CD4-positive, alpha-beta T cell (primary cell): ENCODE measurements at places on chromosomes 7 and 10. TPM values are rescaled to one million over a fixed set of nuclear protein-coding genes. Genes with fewer than 3 reads are reported as not detected.

The ITGB8 gene
- not detected for total RNA-seq

DNA sequence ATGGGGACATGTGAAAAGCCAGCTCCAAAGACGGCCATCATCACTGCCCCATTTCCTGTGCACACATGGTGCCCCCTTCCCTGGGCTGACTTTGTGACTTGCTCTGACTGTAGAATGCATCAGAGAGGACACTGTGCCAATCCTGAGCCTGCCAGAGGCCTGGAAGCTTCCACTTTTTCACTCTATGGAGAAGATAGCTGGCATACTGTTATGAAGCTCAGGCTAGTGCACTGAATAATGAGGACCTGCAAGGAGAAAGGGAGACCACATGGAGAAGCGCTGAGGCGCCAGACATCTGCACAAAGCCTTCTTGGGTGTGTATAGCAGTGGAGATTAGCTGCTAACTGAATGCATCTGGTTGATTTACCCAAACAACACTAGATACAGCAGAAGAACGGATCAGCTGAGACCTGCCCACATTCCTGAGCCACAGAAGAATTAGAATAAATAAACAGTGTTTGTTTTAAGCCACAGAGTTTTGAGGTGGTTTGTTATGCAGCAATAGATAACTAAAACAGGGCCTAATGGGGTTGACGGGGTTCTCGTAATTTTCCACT lies 58.9 kb upstream of the C10orf90 start:
- H3K36me3 ChIP-seq, result no peaks in the 10 kb centered on the region
- H3K27ac ChIP-seq, result no peak overlapping the region
- no peaks in the 10 kb centered on the region for H3K27me3 ChIP-seq
- H3K4me1 ChIP-seq, result no peaks in the 10 kb centered on the region
- DNase-seq, result no peak

- H3K27ac ChIP-seq, result no peak overlapping the region
- no peaks in the 10 kb centered on the region for H3K27me3 ChIP-seq
- no peak for DNase-seq
- H3K36me3 ChIP-seq, result no peaks in the 10 kb centered on the region
- no peaks in the 10 kb centered on the region for H3K4me1 ChIP-seq
Measured at GRCh38 chr10:85515316-85515715, 851.3 kb downstream of the GRID1 start.

GRCh38 chr7:5598769-5599371 lies 175.2 kb upstream of the TNRC18 start:
- H3K27ac ChIP-seq, result no peak overlapping the region
- DNase-seq, result no peak
- H3K4me1 ChIP-seq, result peaks cover 27% of the 10 kb centered on the region
- H3K36me3 ChIP-seq, result no peaks in the 10 kb centered on the region
- no peak overlapping the region for H3K4me3 ChIP-seq

GRCh38 chr7:31734456-31734855 lies 47.4 kb downstream of the PPP1R17 start:
- no peak overlapping the region for H3K4me3 ChIP-seq
- no peaks in the 10 kb centered on the region for H3K4me1 ChIP-seq

The OR6V1 gene
- not detected for total RNA-seq

DNA sequence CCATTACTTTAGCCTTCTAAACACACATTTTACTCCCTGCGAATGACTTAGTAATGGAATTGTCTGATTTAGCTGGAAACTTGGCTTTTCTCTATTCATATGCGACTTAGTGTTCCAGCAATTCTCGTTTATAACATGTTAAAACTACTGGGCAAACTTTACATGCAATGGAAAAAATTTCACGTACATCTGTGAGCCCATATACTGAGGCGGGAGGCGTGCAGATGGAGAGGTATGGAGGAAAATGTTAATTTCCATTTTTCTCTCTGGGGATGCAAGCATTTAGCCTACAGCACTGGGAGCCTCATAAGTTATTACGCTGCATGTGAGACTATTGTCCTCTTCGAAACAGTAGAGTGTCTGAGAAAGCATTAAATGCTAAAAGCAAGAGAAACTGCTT lies 591.5 kb upstream of the ANKRD30A start:
- no peak overlapping the region for H3K27ac ChIP-seq

DNA sequence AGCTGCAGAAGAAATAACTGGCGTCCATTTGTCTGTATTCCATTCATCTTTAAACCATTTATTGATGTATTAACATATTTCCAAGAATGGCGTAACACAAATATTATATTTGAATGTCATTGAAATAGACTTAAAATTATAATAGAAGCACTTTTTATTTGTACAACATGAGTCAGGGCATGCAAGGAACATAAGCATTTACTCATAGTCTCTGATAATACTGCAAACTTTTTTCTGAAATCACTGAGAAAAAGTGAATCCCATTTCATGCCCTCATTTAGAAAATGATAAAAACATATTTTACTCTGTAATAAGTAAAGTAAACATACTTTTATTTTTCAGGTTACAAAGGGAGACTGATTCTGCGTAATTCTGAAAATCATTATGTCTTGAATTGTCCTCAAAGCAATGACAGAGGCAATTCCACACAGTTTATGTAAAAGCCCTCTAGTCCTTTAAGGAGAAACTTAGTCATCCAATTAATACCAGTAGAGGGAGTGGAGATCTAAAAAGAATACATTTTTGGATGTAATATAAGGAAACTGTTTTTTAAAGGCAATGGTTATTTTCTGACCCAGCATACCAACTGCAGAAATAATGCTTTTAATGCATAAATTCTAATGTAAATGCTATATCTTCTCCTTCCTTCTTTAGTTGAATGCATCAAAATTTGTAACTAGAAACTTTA lies 58.1 kb downstream of the AGMO start:
- no peak for DNase-seq
- no peak overlapping the region for H3K27ac ChIP-seq
- H3K4me3 ChIP-seq, result no peak overlapping the region
- H3K4me1 ChIP-seq, result no peaks in the 10 kb centered on the region

- no peaks in the 10 kb centered on the region for H3K36me3 ChIP-seq
- H3K4me1 ChIP-seq, result no peaks in the 10 kb centered on the region
- H3K4me3 ChIP-seq, result no peak overlapping the region
- H3K27ac ChIP-seq, result no peak overlapping the region
Measured at GRCh38 chr10:82319562-82319961, 444.6 kb downstream of the NRG3 start.

The SVIL gene
- 38.5 TPM for total RNA-seq

GRCh38 chr10:70197235-70197945 lies 27.1 kb upstream of the SAR1A start:
- no peak for DNase-seq
- H3K36me3 ChIP-seq, result peaks cover 4% of the 10 kb centered on the region

The SPDYE6 gene
- total RNA-seq, result not detected

The CCL24 gene
- not detected for total RNA-seq

DNA sequence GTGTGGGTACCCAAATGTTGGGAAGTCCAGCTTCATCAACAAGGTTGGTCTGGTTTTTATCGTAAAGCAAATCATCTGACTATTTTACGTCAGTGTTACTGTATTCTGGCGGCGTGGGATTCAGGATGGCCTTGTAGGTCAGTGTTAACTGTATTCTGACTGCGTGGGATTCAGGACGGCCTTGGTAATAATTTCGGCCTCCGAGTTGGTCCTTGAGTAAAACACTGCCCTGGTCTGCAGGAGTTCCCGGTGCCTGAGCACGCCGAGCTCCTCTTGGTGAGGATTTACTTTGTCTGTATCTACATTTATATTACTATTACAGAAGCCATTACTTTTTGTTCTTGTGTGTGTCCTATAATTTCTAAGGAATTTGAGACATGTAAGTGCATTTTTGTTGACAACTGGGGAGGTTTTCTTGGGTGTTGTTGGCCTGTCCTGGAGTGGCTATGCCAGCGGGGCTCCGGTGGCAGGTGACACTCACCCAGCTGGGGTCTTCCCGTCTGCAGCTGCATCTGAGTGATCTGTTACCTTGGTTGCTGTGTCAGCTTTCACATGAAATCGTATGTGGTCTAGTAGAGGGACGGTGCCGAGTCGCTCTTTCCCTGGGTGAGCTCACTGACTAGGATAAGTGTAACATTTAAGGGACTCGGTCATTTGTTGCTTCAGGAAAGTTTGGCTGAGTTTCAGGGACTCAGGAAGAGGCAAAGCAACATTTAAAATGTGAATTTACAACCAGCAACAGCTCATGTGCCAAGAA lies 9.2 kb downstream of the GTPBP4 start:
- H3K27me3 ChIP-seq, result no peaks in the 10 kb centered on the region
- no peak overlapping the region for H3K4me3 ChIP-seq
- DNase-seq, result no peak
- H3K4me1 ChIP-seq, result no peaks in the 10 kb centered on the region
- H3K36me3 ChIP-seq, result peaks cover 96% of the 10 kb centered on the region

The DENND2A gene
- not detected for total RNA-seq

The OR2A7 gene
- 5.4 TPM for total RNA-seq

- H3K27ac ChIP-seq, result peak overlapping the region; percentile 39
- H3K36me3 ChIP-seq, result peaks cover 4% of the 10 kb centered on the region
- no peaks in the 10 kb centered on the region for H3K27me3 ChIP-seq
- H3K4me3 ChIP-seq, result no peak overlapping the region
- DNase-seq, result no peak
Measured at GRCh38 chr10:22621726-22622125, 92.7 kb downstream of the PIP4K2A start.

The TAS2R41 gene
- 0.73 TPM for total RNA-seq

DNA sequence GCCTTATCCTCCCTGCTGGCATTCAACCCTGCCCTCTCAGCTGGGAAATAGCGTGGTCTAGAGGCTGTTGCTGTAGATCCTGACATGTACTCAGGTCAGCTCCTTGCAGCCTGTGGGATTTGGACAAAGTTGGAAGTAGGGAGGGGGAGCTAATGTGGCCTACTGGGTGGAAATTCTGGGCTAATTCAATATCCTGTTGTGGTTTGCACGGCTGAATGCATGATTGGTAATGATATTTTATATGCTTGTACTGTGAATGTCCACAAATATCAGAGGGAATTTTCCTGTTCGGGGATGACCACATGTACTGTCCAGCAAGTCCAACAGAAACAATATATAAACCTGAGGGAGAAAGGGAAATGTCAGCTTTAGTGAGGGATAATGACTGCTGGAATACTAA lies 22.1 kb upstream of the NPVF start:
- no peaks in the 10 kb centered on the region for H3K4me1 ChIP-seq
- H3K27me3 ChIP-seq, result no peaks in the 10 kb centered on the region
- DNase-seq, result no peak
- H3K4me3 ChIP-seq, result no peak overlapping the region
- H3K36me3 ChIP-seq, result no peaks in the 10 kb centered on the region
- no peak overlapping the region for H3K27ac ChIP-seq

DNA sequence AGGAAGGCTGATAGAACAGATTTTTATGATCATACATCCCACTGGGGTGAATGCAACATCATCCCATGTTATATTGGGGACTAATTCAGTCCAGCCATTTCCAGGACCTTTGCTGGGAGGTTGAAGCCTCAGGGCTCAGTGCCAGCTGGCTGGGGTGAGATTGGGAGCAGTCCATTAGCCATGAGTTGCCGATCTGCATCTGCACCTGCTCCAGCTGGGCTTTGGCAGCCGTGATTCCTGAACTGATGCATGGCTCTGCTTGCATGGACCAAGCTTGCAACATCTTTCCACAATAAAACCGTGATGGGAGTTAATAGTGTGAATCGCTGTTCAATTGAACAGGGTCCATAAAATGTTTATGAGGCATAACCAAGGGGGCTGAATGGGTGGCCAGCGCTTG lies 346.9 kb downstream of the TYW1 start:
- no peak for DNase-seq
- no peak overlapping the region for H3K27ac ChIP-seq
- no peak overlapping the region for H3K4me3 ChIP-seq
- H3K36me3 ChIP-seq, result peaks cover 7% of the 10 kb centered on the region

- H3K4me1 ChIP-seq, result peaks cover 8% of the 10 kb centered on the region
- H3K4me3 ChIP-seq, result no peak overlapping the region
Measured at GRCh38 chr7:137985897-137986251, 16.0 kb downstream of the CREB3L2 start.

- no peak for DNase-seq
- peaks cover 9% of the 10 kb centered on the region for H3K4me1 ChIP-seq
- H3K27me3 ChIP-seq, result peaks cover 24% of the 10 kb centered on the region
- no peak overlapping the region for H3K4me3 ChIP-seq
- no peak overlapping the region for H3K27ac ChIP-seq
Measured at GRCh38 chr7:159032753-159033472, 111.8 kb downstream of the VIPR2 start.

The GATA3 gene
- 141 TPM for total RNA-seq

The BLOC1S2 gene
- total RNA-seq, result 55.9 TPM

DNA sequence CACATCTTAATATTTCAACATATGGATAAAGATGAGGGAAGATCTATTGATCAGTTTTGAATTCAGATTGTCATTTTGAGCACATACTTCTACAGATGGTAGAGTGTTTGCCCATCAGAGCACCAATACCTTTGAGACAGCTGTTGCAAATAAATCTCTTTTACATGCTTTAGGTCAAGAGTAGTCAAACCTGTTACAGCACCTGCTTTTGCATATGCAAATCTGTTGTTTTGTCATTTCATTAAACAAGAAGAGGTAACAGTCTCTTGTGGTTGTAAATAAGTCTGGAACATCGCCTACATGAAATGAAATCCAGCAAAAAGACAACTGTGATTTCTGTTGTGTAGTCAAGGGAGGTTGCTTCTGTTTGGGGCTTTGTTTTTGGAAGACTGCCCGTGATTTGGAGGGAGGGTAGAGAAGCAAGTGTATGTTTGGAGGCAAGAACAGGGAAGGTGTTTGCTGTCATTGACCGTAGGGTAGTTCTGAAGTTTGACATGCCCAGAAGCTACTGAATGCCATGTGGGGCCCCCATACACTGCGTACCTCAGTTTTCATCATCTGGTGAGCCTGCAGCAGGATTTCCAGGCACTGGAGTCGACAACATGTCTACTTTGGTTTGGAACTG lies 233.6 kb upstream of the PPP1R3A start:
- no peak overlapping the region for H3K27ac ChIP-seq
- no peak overlapping the region for H3K4me3 ChIP-seq
- H3K27me3 ChIP-seq, result no peaks in the 10 kb centered on the region
- DNase-seq, result no peak

GRCh38 chr7:112204499-112205342 lies 1.5 kb downstream of the DOCK4 start:
- peaks cover 18% of the 10 kb centered on the region for H3K27me3 ChIP-seq
- H3K36me3 ChIP-seq, result no peaks in the 10 kb centered on the region
- peaks cover 29% of the 10 kb centered on the region for H3K4me1 ChIP-seq
- no peak for DNase-seq

DNA sequence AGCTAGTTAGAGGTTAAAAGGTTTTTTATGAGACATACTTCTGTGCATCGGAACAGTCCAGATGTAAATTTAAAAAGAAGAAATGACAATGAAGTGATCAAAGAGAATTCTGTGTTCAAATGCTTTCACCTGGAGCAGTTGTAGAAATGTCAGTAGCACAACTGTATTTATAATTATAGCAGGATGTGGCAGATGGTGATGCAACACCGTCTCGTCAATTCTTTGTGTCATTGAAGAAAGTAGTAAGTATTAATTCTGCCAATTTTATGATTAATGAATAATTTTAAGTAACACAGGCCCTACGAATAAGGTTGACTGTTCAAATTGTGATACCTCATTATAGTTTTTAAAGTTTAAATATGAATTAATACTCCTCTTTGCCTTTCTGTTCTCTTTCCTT lies 171.1 kb downstream of the ADK start:
- no peaks in the 10 kb centered on the region for H3K4me1 ChIP-seq
- no peaks in the 10 kb centered on the region for H3K27me3 ChIP-seq
- no peak for DNase-seq
- no peak overlapping the region for H3K27ac ChIP-seq
- H3K4me3 ChIP-seq, result no peak overlapping the region

The UPP1 gene
- total RNA-seq, result 126 TPM

The HGF gene
- not detected for total RNA-seq

The WNT2 gene
- total RNA-seq, result not detected
